ENCODE measurements at places on chromosomes 13 and 19. TPM values are rescaled to one million over a fixed set of nuclear protein-coding genes. Genes with fewer than 3 reads are reported as not detected.
A peak's percentile ranks its signal among the peaks of the same experiment; 100 is the strongest.

The ZNF878 gene
- total RNA-seq, result 0.96 TPM

The SELENOW gene
- 818 TPM for total RNA-seq

The MBD3L3 gene
- not detected for total RNA-seq

The UBAC2 gene
- 34.6 TPM for total RNA-seq

The BRME1 gene
- total RNA-seq, result 1.6 TPM

The CEACAM6 gene
- total RNA-seq, result not detected

The FREM2 gene
- total RNA-seq, result 0.36 TPM

The FSD1 gene
- 11.3 TPM for total RNA-seq

The HRC gene
- total RNA-seq, result under 0.01 TPM

The ZNF587B gene
- 4.3 TPM for total RNA-seq

DNA sequence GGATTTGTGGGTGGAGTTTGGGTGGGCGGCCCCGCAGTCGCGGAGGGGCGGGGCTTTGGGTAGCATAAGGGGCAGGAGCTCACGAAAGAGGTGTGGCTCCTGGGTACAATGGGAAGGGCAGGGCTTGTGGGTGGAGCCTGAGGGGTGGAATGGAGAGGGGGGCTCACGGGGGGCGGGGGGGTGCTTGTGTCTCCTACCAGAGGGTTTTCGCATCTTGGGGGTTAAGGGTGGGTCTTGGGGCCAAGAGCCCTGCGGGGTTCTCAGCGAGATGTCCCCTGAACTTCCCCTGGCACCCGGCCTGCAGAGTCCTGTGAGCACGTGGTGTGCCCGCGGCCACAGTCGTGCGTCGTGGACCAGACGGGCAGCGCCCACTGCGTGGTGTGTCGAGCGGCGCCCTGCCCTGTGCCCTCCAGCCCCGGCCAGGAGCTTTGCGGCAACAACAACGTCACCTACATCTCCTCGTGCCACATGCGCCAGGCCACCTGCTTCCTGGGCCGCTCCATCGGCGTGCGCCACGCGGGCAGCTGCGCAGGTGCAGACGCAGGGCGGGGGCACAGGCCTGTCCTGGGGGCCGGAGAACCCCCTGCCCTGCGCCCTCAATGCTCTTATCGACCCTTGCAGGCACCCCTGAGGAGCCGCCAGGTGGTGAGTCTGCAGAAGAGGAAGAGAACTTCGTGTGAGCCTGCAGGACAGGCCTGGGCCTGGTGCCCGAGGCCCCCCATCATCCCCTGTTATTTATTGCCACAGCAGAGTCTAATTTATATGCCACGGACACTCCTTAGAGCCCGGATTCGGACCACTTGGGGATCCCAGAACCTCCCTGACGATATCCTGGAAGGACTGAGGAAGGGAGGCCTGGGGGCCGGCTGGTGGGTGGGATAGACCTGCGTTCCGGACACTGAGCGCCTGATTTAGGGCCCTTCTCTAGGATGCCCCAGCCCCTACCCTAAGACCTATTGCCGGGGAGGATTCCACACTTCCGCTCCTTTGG lies 5.1 kb downstream of the FSTL3 start:
- no peak for DNase-seq

DNA sequence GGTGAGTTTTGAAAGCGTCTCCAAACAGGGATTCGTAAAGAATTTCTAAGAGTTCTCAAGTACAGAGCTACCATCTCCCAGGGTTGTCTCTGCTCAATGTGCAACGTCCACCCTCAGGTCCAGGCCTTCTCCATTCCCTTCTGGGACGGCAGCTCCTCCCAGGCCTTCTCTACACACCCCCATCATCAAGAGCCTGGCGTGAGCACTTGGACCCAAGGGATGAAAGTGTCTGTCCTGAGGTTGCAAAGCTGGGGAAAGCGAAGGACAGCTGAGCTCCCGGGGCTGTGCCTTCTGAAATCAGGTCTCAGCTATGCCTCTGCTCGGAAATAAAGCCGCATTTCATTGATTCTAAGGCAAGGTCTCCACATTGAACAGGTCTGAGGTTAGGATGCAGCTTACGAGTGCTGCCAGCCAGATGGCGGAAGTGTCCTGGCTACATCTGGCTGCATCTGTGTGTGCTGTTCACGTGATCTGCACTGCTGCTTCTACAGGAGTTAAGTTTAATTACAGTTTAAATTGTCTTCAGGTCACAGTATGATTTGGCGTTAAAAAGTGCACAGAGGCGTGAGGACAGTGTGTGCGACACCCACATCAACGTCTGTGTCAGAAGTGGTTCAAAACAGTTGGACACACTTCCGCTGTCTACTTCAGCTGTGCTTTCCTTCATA lies 27.0 kb upstream of the MIER2 start:
- peak; percentile 41 for DNase-seq

- DNase-seq, result no peak
These were observed 77.7 kb downstream of the LMO7 start for GRCh38 chr13:75713852-75714251.

- DNase-seq, result no peak
These were observed at the start of gene TBCB for GRCh38 chr19:36115453-36116343. TBCB (plus strand) TSS chr19:36115468; CDS start chr19:36115561, 93 bp downstream.

DNA sequence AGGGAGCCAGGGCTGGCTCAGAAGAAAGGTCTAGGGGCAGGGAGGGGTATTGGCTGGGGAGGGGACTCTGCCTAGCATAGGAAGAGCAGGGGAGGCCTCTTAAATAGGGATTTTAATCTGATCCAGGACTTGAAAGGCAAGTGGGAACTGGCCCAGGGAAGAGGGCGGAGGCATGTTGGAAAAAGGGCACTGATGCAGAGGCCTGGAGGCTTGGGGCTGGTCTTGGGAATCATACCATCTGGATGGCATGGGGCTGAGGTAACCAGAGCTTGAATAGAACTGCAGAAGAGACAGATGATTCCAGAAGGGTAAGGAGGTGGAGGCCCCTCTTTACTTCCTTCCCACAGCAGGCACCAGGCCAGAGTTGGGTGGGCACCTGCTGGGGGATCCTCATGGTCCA lies 29.1 kb downstream of the CERS4 start:
- no peak for DNase-seq

- DNase-seq, result no peak
These were observed 220.7 kb downstream of the RFC3 start for GRCh38 chr13:34038541-34039068.

DNA sequence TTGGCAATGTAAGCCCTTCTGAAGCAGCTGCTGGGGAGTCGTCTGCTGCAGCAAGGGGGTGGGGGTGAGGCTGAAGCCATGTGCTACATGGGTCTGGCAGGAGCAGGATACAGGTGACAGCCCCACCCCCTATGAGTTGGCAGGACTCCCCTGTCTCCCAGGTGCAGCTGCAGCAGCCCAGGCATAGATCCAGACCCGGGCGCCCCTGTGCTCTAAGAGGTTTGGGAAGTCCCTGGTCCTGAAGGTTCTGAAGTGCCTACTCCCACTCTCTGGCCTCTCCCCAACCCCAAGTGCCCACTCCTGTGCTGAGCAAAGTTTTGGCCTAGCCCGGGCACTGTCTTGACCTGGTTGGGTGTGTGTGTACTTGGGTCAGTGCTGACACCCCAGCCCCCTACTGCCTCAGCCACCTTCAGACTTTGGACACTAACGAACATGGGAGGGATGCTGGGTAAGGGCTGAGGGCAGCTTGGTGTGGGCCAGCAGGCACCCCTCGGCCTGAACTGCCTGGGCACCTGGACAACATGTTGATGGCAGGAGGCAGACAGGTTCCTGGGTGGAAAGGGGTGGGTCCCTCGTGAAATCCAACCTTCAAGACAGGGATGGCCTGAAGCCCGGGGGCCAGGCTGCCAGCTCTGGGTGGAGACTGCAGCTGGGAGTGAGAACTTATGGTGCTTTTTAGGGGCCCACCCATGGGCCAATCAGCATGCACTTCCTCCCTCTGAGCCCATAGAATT lies 54.1 kb upstream of the SLITRK6 start:
- no peak for DNase-seq

DNA sequence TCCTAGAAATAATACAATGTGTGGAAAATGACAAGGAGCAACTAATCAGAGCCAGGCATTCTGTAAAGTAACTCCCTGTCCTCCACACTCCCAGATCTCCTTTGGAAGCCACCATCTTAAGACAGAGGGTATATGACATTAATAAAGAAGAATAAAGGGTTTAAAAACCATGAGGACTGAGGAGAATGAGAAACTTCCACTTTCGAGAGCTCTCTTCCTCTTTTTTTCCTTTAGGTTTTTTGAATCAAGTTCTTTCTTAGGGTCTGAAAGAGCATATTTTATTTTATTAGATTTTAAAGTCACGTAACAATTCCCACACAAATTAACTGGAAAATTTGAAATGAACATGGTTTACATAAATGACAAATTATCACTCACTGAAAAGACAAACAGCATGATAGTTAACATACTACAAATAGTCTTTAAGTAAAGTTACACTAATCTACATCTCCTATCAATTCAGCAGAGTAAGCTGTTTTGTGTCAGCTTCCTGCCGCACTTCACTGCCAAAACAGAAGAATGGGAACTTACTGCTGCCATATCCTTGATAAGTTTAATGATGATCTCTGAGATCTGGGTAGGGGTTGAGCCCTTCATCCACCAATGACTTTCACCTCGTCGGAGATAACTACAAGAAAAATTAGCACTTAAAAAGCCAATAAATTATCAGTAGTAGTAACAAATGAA lies 38.6 kb upstream of the FBXL3 start:
- DNase-seq, result no peak

- peak; percentile 27 for DNase-seq
These were observed 2.2 kb upstream of the CEACAM6 start for GRCh38 chr19:41753159-41753558.

DNA sequence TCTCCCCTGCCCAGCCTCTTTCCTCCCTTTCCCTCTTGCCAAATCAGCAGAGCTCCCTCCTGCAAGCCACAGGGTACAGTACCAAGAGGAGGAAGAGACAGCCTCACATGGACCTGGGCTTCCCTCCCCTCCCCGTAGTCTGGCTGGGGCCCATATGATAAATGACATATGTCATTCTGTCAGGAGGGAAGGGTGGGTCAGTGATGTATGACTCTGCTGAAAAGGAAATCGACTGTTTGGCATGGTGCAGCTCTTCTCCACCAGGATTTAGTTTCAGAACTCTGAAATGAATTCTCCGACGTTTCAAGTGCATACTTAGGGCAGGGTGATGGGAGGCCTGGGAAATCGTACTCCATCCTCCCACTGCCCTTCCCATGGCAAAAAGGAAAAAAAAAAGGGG lies 9.8 kb downstream of the TSHZ3 start:
- DNase-seq, result no peak

DNA sequence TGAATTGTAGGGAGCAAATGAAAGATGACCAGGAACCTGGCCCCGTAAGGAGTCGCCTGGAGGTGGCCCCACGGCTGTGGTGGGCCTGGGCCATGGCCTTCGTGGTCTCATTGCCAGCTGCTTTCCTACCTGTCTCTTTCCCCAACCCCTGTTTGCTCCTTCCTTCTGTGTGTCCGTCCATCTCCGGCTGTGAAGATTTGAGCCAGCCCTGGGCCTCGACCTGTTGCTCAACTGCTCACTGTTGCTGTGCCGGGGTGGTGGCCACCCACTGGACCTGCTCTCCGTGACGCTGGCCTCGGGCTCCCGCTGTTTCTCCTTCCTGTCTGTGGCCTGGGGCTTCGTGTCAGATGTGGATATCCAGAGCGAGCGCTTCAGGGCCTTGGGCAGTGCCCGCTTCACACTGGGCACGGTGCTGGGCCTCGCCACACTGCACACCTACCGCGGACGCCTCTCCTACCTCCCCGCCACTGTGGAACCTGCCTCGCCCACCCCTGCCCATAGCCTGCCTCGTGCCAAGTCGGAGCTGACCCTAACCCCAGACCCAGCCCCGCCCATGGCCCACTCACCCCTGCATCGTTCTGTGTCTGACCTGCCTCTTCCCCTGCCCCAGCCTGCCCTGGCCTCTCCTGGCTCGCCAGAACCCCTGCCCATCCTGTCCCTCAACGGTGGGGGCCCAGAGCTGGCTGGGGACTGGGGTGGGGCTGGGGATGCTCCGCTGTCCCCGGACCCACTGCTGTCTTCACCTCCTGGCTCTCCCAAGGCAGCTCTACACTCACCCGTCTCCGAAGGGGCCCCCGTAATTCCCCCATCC lies 8.5 kb downstream of the DBP start:
- DNase-seq, result no peak

GRCh38 chr19:7681340-7682174 lies 924 bp downstream of the TRAPPC5 start:
- peak; percentile 49 for DNase-seq

GRCh38 chr19:39410831-39411080 lies 1.7 kb upstream of the PLEKHG2 start:
- no peak for DNase-seq

DNA sequence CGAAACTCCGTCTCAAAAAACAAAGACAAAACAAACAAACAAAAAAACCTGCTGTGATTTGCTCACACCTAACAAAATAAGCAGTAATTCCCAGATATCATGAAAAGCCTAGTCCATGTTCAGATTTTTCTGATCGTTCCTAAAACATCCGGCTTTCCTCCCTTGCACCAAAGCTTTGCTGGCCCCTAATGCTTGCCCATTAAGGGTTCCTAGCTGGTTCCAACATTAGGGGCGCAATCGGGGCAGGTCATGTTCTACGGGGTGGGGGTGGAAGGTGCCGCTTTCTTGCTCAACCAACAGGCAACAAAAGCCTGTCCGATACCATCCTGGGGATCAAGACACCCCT lies 25.5 kb upstream of the FXYD3 start:
- DNase-seq, result no peak

DNA sequence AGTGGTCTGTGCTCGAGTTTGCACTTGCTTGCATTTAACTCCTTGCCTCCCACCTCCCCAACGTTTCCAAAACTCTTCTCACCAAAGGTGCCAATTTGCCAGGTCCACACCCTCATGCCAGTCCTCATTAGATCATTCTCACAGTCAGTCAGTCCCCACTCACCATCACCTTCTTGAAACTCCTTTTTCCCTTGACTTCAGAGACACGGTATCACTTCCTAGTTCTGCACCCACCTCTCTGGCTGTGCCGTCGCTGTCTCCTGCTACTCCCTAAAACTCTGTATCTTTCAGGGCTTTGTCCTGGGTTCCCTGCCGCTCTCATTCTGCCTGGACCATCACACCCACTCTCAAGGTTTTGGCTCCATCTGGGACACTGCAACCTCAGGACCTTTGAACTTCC lies 19.6 kb downstream of the OLFM2 start:
- DNase-seq, result no peak

GRCh38 chr19:52533901-52534300 lies 6.4 kb downstream of the ZNF808 start:
- DNase-seq, result no peak

GRCh38 chr19:14916848-14917247 lies 24.4 kb upstream of the OR7C2 start:
- DNase-seq, result no peak

DNA sequence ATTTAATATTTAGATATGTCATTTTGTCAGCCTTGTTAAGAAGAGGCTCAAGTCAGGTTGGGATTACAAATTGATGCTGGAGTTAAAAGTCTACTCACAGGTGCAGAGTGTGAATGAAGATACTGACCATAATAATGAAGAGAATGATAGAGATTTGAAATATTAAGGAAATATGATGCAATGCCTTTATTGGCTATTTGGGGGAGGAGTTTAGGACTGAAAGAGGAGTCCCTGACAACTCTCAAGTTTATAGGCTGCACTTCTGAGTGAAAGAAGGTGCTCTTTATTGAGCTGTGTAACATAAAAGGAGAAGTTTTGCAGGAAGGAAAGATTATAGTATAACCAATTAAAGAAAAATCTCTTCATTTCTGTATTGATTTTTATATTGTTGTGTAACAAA lies 827.7 kb upstream of the PCDH9 start:
- no peak for DNase-seq
